ENCODE measurements at places on chromosomes 5 and 9.

DNA sequence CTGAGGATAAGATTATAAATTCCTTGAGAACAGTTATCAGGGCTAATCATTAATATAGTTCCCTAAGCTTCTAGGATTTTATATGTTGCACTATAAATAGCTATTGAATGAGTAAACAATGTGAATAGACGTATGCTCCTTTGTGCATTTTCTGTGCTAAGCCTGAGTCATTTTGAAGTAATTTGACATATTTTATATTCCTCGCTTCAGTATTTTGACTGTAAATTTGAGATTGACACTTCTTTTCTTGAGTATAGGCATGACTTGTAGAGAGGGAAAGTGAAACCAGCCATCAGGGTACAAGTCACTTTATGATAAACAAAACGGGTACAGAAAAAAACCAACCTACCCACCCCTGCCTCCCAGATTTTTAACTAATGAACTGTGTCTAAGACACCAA lies 367.7 kb upstream of the PRR16 start:
- DNase-seq, result peak; percentile 55

DNA sequence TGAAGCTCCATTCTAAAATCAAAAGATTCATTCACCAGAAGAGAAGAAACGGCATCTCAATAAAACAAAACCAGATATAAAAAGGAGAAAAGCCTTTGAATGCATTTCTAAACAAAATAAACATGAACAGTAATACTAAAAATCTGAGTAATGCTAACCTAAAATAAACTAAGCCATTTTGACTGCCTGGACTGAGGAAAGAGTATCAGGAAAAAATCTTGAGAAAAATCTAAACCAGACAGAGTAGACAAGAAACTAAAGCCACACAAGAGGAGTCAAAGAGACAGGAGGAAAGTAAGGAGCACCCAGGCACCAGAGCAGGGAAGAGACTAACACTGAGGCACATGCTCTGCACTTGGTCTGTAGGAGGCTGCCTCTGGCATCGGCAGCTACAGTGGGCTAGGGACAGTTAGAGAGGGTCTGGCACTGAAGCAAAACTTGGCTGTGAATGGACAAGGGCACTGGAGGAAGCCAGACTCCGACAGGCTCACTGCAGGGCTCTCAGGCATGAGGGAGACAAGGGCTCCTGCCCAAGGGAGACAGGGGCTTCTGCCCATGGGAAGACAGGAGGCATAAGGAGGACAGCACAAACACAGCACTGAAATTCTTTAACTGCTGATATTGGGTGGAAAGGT lies 50.2 kb downstream of the DROSHA start:
- DNase-seq, result no peak

DNA sequence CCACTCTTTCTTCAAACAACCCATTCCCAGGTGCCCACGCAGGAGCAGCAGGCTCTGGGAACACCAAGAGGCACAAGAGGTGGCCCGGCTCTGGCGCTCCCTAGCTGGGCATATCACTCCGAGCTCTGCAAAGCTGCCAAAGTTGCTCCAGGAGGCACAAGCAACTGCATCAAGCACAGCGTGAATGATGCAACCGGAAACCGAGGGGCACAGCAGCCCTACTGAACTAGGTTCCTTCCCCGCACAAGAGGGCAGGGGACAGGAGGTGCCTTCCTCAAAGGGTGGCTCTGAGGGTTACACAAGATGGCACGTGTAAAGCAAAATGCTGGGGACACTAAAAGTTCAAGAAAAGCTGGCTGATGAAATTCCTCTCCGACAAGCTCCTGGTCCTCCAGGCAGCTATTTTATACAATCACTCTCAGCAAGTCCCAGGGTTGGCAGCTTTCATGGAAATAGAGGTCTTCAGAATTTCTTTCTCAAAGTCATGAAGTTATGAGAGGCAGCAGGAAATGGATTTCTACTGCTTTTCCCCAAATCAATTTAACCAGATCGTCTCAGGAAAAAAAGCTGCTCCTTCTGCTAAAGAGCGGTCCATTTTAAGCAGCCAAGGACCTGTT lies 22.9 kb downstream of the PSMB7 start:
- DNase-seq, result no peak

DNA sequence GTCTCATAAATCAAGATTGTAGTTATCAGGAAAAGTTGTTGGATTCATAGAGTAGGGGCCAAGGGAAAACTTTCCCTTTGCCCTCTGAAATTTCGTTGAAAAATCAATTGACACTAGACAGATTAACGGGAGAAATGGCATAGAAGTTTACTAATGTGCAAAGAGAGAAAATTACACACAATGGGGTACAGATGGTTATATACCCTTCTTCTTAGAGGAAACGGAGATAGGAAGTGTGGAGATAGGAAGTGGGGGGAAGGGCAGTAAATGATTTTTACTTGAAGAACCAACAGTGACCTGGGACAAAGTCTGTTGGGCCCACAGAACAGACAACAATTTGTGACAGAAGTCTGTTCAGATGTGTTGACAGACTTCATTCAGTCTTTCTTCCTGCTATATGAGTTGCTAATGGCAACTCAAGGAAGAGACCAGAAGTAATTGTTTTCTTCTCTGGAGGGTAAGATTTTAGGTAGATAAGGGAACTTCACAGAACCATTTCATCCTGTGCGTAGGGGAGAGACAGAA lies 177.9 kb downstream of the C9orf152 start:
- DNase-seq, result no peak

GRCh38 chr5:160061770-160062169 lies 52.8 kb downstream of the TTC1 start:
- no peak for DNase-seq

- DNase-seq, result no peak
Measured at GRCh38 chr5:154147666-154148065, 42.9 kb upstream of the GALNT10 start.

GRCh38 chr5:121445511-121445910 lies 406.2 kb upstream of the FTMT start:
- DNase-seq, result no peak

DNA sequence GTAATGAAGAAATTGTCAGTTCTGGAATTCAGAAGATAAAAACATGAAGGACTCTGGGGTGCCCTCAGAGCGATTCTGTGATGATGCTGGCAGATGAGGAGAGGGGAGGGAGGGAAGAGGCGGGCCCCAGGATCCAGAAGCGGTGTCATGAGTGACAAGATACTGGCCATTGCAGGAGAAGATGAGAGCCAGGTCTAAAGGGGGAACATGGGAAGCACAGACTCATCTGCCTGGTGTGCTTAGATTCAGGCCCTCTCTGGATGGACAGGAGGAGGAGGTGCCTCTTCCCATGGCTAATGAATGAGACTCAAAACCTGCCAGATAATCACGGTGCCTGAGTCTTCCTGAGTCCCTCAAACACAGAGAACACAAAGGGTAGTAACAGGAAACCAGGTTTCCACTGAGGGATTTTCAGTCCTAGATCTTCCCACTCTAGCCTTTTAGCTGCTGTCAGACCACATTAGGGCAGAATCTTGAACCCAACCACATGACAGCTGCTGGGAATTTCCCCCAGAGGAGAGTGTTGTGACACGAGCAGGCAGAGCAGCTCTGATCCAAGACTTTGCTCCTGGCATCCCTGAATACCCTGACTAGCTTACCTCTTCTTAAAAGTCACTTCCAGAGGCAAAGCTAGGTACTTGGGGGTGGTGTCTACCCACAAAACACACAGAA lies 28.2 kb upstream of the HSPA9 start:
- DNase-seq, result no peak

- peak; percentile 97 for DNase-seq
Measured at GRCh38 chr9:88745276-88746001, 210.5 kb downstream of the NXNL2 start.

DNA sequence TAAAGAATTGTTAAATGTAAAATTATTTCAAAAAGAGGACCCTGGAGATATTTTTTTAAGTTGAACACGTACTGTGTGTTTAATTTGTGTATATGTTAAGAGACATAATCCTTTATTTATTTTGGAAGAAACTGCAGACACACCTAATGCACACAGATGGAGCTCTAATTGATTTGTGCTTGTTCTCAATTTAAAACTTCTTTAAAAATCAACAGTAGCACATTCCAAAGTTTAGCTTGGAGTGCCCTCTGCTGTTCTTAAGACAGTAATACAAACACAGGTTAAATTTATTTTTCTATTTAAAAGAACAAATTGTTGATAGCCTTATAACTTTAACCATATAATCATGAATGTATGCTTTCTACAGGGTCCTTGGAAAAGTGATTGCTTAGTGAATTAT lies 277.6 kb upstream of the ADAMTS16 start:
- peak; percentile 33 for DNase-seq

GRCh38 chr9:70902171-70902570 lies 219.2 kb downstream of the TRPM3 start:
- no peak for DNase-seq

DNA sequence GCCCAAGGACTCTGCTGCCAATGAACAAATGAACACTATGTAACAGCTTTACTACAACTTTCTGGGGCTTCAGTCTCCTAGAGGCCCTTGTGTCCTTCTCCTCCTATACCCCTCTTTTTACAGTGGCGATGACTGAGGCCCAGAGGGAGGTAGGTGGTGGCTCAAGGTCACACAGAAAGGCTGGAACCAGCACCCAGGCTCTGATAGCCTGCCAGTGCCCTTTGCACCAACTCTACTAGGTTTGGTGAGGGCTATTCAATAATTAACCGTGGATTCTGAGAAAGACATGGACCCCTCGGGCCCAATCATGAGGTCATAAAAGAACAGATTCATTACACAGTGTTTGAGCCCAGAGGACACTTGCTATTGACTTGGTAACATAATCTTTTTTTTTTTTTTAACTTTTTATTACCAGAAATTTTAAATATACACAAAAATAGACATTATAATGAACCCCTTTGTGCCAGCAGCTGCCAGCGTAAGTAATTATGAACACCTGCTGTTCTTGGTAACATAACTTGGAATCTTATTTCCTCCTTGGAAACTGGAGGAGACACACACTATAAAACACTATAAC lies 6.1 kb upstream of the ALDH1B1 start:
- no peak for DNase-seq

GRCh38 chr5:147508711-147509040 lies 1.2 kb downstream of the DPYSL3 start:
- DNase-seq, result no peak

GRCh38 chr9:125889476-125890419 lies 142.6 kb downstream of the PBX3 start:
- DNase-seq, result peak; percentile 55

DNA sequence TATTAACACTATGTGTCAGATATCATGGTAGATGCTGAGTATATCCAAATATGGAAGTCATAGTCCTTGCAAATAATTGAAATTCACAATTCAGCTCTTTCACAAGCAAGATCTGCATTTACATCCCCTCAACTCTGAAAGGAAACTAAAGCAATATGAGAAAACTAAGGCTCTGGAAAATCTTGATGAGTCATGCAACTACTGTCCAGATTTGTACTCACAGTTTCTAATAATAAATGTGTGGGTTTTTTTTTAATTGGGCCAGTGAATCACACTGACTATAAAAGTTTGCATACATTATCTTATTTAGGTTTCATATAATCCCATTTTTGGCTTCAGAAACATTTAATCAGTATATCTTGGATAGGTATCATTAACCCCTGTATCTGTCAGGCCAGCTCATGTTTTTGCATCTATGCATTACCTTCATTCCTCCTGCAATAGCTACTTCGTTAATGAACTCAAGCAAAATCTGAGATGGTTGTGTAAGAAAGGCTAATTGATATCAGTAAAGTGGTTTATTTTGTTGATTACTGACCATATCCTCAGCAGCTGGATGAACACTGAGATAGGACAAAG lies 58.7 kb upstream of the PRR16 start:
- DNase-seq, result peak; percentile 94

DNA sequence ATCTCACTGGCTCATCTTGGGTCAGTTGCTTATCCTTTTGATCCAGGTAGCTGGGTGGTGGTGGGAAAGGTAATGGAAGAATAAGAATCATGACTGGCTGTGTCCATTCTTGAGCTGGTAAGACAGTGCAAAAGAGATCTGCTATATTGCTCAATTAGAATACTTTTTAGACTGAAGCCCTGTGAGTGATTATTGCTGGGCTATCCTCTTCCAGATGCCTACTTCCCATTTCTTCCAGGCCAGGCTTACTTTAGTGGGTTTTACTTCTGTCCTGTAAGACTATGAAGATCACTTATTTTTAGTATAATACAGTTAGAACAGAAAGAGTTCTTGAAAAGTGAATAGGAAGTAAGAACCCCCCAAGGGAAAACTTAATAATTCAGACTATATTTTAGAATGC lies 7.2 kb downstream of the MARCHF6 start:
- no peak for DNase-seq

- DNase-seq, result no peak
Measured at GRCh38 chr9:123776708-123777537, 153.0 kb downstream of the DENND1A start.

GRCh38 chr9:105206821-105207699 lies 37.4 kb upstream of the SLC44A1 start:
- peak; percentile 10 for DNase-seq

- no peak for DNase-seq
Measured at GRCh38 chr5:151685749-151686673, 704 bp downstream of the SPARC start.

- DNase-seq, result peak; percentile 31
Measured at GRCh38 chr5:115948091-115948534, 14.2 kb upstream of the LVRN start.

DNA sequence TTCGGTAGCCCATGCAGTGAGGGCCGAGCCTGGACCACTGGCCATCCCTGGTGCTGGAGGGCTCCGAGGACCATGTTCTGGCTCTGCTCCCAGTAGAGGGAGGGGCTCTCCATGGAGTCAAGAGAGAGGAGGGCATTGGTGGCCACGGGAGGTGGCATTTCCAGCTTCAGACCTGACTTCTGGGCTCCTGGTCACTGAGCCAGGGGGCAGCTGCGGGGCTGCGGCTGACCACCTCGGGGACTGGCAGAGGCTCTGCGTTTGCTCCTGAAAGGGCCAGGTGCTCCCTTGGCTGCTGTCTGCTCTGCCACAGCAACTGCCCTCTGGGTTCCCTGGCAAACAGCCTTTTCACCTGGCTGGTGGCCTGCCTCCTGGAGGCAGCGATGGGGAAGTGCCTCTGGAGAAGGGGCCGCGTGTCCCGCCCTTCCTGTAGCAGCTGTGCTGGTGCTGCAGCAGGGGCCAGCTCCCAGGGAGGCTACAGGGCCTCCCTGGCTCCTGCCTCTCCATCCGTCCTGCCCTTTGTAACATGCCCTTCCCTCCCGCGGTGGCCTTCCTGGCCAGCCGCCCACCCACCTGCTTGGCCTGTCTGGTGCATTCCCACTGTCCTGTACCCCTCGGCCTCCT lies 144.6 kb downstream of the CACNA1B start:
- DNase-seq, result no peak

DNA sequence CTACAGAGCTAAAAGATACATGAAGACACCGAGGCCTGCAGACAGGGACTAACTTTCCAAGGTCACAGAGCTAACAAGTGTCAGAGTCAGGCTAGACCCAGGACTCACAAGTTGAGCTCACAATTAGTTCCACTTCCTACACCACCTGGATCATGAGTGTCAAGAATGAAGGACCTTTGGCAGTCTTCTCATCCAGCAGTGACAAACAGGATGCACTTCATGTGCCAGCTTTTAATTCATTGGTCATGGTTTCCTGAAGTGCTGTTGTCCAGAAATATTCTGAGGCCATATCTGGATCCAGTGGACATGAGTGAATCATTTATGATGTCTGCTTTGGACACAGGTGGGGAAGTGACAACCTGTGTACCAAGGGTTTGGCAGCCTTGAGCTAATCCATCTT lies 77.4 kb downstream of the KCNIP1 start:
- DNase-seq, result no peak

Measured in fibroblast of upper back skin (primary cell).